ENCODE measurements at places on chromosomes 5 and 9.
A peak's percentile ranks its signal among the peaks of the same experiment; 100 is the strongest.

DNA sequence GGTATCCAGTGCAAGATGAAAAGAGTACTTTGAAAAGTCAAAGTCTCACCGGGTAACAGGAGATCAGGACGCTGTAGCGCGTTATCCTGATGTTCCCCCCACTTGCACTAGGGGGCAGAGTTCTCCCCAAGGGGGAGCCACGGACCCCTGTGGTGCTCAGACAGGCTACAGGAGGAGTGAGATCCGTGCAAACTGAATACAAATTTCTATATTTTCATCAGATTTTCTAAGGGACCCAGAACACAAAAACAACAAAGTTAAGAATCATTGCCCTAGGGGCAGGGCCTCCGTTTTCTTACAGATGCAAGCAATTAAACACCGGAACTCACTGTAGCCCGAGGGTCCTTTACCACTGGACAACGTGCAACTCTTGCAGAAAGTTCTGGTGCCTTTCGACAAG is 2.0 kb downstream of the MYO10 start:
- no peak for DNase-seq

- DNase-seq: no peak
These were observed 11.5 kb downstream of the STKLD1 start for GRCh38 chr9:133387680-133388079.

DNA sequence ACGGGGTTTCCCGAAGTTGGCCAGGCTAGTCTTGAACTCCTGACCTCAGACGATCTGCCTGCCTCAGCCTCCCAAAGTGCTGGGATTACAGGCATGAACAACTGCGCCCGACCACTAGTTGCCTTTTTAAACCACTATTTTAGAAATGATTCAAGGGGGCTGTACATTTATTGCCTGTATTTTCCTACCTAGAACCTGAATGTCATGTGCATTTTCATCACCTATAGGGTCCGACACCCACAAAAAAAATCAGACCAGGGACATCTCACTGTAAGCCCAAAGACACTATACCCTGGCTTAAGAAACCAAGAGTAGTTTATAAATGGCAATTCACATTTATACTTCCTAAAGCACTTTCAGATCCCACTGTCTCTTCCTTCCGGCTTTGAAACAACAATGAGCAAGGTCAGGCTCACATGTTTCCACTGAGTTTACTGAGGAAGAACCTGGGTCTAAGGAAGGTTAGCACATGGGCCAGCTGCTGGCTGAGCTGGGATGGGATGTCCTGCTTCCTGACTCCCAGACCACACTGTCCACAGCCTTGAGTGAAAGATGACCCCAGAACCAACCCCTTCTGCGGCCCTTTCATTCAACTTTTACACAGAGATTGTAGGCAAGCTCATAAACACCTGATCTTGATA is 87.3 kb downstream of the SERINC5 start:
- DNase-seq: no peak

GRCh38 chr5:75049456-75050351 is 2.7 kb downstream of the GCNT4 start:
- peak; percentile 51 for DNase-seq
